Stimulated activated CD4-positive, alpha-beta T cell treated with anti-CD3 and anti-CD28 coated beads, Interleukin-1b, Interleukin-23, amount 100 ng/mL, for 1 hour (primary cell): ENCODE measurements at places on chromosomes 7 and 10.

- no peak for DNase-seq
Measured at GRCh38 chr7:1611708-1612241, 41.9 kb upstream of the PSMG3 start.

- no peak for DNase-seq
Measured at GRCh38 chr10:33704214-33704830, 369.9 kb upstream of the NRP1 start.

DNA sequence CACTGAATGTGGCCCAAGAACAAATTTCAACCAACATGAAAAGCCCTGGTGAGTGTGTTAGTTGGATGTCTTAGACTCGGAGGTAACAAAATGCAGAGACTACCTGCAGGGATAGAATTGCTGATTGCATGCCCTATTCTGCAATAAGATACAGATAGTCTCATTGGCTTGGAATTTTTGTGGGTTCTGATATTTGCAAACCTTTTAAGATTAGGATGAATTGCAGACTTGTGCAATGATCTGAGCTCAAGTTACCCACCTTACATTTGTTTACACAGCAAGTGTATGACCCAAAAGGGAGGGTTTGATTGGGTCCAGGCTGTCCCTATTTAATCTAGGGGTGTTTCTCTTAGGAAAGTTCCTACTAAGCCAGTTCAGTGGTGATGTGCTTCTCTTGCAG lies 45.4 kb downstream of the GPR37 start:
- DNase-seq: no peak

DNA sequence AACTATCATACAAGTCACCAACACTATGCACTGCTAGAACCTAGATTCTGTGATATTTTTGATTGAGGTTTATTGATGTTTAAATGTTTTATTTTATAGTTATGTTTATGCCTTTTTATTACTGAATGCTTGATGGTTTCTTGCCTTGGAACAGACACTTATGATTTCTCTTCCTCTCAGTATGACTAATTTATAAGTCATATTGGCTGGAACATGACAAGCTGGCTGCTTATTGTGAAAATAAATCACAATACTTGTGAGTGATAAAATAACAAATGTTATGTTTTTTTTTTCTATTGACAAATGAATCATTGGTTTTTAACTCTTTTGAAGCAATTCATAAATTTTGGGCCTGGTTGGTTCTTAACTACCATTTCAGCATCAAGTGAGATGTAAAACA lies 142.0 kb upstream of the MALRD1 start:
- DNase-seq: no peak

GRCh38 chr10:76122056-76122455 lies 690.6 kb downstream of the LRMDA start:
- DNase-seq: no peak

DNA sequence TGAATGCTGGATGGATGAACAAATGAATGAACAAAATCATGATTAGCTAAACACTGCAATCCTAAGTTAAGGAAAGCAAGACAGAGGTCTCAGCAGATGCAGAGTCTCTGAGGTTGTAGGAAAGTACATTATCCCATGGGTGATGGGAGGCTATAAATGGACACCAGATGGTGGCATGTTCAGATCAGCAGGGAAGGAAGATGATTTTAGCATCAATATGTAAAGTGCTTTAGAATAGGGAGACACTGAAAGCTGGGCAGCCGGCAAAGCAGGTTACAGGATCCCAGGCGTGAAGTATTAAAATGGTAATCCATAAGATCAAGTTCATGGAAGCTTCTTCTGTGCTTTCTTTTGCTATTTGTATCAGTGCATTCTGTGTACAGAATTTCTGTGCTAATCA lies 7.9 kb upstream of the RAPGEF5 start:
- DNase-seq: no peak

- no peak for DNase-seq
Measured at GRCh38 chr10:72435570-72435969, 80.9 kb upstream of the DNAJB12 start.

- no peak for DNase-seq
Measured at GRCh38 chr7:150826061-150826849, 25.7 kb downstream of the TMEM176A start.

GRCh38 chr10:98832738-98833137 lies 386.0 kb upstream of the HPS1 start:
- no peak for DNase-seq

- DNase-seq: no peak
Measured at GRCh38 chr10:129105266-129105665, 361.8 kb upstream of the MGMT start.

DNA sequence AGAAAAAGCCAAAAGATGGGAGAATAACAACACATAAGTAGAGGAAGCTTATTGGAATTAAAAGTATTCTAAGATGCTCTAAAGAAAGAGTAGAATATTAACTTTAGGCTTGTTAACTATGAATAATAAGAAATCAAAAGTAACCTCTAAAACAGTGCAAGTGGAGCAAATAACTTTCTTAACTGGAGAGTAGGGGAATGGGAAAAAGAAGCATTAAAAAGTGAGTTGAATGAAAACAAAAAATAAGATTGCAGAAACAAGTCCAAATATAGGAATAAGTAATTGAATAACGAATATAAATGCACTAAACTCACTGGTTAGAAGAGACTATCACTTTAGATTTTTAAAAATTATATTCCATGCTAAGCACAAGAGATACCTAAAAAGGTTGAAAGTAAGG lies 63.9 kb downstream of the HECTD2 start:
- DNase-seq: no peak
